ENCODE measurements at places on chromosomes 12 and 14. TPM values are rescaled to one million over a fixed set of nuclear protein-coding genes. Genes with fewer than 3 reads are reported as not detected.

- DNase-seq = no peak
- H3K27ac ChIP-seq = no peak overlapping the region
- no peaks in the 10 kb centered on the region for H3K36me3 ChIP-seq
- peaks cover 29% of the 10 kb centered on the region for H3K4me1 ChIP-seq
- H3K4me3 ChIP-seq = no peak overlapping the region
These were observed 10.0 kb downstream of the BRF1 start for GRCh38 chr14:105290621-105291346.

DNA sequence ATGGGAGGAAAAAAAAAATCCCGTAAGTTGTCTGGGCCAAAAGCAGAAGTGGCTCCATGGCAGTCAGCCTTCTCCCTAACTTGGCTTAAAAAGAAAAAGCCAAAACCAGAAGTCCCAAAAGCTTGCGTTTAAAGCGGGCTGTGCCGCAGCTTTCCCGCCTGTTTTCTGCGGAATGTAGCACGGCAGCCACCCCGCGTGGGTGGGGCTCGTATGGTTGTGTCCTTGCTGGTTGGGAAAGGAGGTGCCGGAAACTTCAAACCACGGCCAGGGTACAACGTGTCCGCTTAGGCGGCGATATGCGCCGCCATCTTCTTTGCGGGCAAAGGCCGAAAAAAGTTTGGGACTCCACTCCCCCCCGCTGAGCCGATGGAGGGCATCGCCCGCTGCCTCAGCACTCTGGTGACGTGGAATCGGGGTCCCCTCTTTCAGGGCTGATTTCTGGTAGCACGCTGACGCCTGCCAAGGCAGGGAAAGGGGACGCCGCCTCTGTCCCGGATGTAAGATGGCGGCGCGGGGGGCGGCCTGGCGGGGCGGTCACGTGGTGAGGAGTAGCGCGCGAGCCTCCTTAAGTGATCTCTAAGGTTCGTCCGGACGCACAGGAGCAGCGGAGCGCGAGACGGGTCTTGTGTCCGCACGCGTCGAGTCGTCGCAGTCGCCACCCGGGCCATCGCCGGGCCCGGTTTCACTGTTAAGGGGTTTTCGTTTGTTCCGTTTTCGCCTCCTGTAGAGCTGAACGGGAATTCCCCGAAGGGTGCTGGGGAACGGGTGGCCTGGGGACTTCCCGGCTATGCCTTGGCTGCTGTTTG, 135.8 kb downstream of the MON2 start:
- H3K27ac ChIP-seq = peak overlapping the region; percentile 99
- no peaks in the 10 kb centered on the region for H3K27me3 ChIP-seq

GRCh38 chr12:116694653-116695463, 43.0 kb downstream of the SPRING1 start:
- DNase-seq = no peak
- H3K36me3 ChIP-seq = no peaks in the 10 kb centered on the region
- H3K4me1 ChIP-seq = no peaks in the 10 kb centered on the region
- H3K27ac ChIP-seq = no peak overlapping the region
- no peak overlapping the region for H3K4me3 ChIP-seq

DNA sequence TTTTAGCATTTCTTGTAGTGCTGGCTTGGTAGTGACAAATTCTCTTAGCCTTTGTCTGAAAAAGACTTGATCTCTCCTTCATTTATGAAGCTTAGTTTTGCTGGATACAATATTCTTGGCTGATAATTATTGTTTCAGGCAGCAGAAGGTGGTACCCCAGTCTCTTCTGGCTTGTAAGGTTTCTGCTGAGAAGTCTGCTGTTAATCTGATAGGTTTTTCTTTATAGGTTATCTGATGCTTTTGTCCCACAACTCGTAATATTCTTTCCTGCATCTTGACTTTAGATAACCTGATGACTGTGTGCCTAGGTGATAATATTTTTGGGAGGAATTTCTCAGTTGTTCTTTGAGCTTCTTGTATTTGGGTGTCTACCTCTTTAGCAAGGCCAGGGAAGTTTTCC, 41.2 kb downstream of the AEBP2 start:
- no peak overlapping the region for H3K27ac ChIP-seq
- H3K4me3 ChIP-seq = no peak overlapping the region
- peaks cover 22% of the 10 kb centered on the region for H3K4me1 ChIP-seq
- no peak for DNase-seq

DNA sequence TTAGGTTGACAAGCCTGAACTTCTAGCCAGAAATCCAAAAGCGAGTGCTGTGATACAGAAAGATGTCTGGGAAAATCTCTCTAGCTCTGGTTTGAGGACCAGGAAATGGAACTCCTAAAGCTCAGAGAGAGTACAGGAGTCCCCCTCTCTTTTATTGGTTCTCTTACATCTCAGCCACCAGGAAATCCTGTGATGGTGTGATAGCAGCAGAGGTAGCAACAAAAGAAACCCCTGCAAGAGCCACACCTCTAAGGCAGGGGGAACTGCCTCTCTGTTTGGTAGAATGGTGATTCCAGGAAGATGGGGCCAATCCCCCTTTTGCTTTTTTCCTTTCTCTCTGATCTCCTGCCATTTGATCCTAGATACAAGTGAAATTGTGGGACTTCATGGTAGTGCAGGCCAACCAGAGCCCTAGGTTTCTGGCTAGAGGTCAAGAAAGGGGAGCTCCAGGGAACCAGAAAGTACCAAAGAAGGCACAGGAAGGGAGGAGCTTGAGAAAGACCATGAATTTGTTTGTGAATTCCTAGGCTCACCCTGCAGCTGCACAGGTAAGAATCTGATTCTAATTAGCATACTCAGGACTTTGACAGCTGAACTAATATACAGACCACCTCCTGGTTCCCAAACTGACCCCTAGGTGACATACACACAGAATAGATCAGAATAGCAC, 88.5 kb downstream of the PAPLN start:
- H3K4me1 ChIP-seq = peaks cover 21% of the 10 kb centered on the region
- H3K4me3 ChIP-seq = no peak overlapping the region
- no peaks in the 10 kb centered on the region for H3K36me3 ChIP-seq
- H3K27ac ChIP-seq = peak overlapping the region; percentile 38
- no peak for DNase-seq

GRCh38 chr12:131189781-131190180, 236.1 kb downstream of the ADGRD1 start:
- no peak for DNase-seq
- H3K27me3 ChIP-seq = no peaks in the 10 kb centered on the region
- H3K4me1 ChIP-seq = no peaks in the 10 kb centered on the region
- no peak overlapping the region for H3K27ac ChIP-seq

GRCh38 chr12:77047341-77048109, 17.8 kb downstream of the E2F7 start:
- no peaks in the 10 kb centered on the region for H3K4me1 ChIP-seq
- no peak for DNase-seq
- no peak overlapping the region for H3K4me3 ChIP-seq
- no peaks in the 10 kb centered on the region for H3K27me3 ChIP-seq
- H3K36me3 ChIP-seq = no peaks in the 10 kb centered on the region

DNA sequence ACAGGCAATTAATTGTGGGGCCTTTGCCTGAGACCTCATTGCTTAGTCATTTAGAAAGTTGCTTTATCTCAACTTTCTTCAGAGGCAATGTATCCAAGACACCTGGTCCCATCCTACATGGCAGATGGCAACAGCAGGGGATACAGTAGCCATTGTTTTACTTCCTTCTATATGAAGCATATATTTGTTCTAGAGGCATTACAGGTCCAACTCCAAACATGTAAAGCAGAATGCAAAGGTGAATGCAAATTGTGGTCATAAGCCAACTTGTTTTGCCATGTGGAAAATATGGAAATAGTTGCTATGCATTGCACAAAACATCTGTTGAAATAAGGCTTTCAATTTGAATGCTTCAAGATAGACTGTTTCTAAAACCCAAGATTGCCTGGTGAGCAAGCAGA, 109.8 kb upstream of the BCAT1 start:
- H3K4me1 ChIP-seq = peaks cover 4% of the 10 kb centered on the region
- no peak overlapping the region for H3K27ac ChIP-seq
- DNase-seq = no peak
- no peaks in the 10 kb centered on the region for H3K36me3 ChIP-seq
- no peak overlapping the region for H3K4me3 ChIP-seq
- H3K27me3 ChIP-seq = no peaks in the 10 kb centered on the region

- no peaks in the 10 kb centered on the region for H3K36me3 ChIP-seq
- H3K27me3 ChIP-seq = peaks cover 3% of the 10 kb centered on the region
- no peak overlapping the region for H3K4me3 ChIP-seq
These were observed 58.6 kb upstream of the ARHGAP5 start for GRCh38 chr14:32018391-32019092.

The OR4K1 gene
- not detected for total RNA-seq

The TMED8 gene
- 9.0 TPM for total RNA-seq

The EXOC3L4 gene
- total RNA-seq = not detected

The MORN3 gene
- 19.2 TPM for total RNA-seq

The CHGA gene
- not detected for total RNA-seq

The TWF1 gene
- 51.2 TPM for total RNA-seq
